ENCODE measurements at places on chromosomes 12 and 14. TPM values are rescaled to one million over a fixed set of nuclear protein-coding genes. Genes with fewer than 3 reads are reported as not detected.

PLEKHH1 gene
- total RNA-seq: 3.6 TPM

GRIP1 gene
- total RNA-seq: 1.6 TPM

TRIM9 gene
- total RNA-seq: 13.7 TPM

CLEC2D gene
- 0.27 TPM for total RNA-seq
